ENCODE measurements at places on chromosomes 7 and 10.

DNA sequence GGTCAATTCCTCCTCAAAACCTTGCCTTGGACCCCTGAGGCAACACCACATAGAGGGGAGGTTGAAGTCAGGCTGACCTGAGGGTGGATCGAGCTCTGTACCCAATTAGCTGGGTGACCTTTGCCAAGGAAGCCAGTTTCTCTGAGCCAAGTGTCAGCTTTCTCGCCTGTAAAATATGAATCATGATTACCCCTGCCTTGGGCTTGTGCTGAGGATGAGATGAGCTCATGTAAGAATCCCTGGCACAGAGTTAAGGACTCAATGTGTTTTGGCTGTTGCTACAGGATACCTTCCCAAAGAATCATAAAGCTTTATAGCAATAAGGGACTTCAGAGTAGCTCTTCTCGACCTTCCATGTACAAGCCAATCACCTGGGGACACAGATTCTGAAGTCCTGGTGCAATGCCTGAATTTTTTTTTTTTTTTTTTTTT lies 43.5 kb upstream of the CACUL1 start:
- no peak for DNase-seq

DNA sequence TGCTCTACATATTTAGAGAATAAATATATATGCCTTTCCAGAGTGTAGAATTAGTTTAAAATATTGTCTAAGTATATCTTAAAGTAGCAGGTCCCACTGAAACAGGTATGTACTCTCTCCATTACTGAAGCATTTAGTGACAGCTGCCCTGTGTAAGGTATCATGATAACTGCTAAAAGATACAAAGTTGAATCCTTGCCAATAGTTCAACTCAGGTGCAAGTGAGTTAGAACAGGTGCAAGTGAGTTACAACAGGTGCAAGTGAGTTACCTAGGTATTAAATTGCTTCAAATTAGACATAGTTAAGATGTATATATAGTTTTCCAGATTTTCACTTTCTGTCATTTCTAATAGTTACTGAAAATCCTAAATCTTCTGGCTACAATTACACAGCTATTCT lies 119.1 kb downstream of the CNOT4 start:
- no peak for DNase-seq

DNA sequence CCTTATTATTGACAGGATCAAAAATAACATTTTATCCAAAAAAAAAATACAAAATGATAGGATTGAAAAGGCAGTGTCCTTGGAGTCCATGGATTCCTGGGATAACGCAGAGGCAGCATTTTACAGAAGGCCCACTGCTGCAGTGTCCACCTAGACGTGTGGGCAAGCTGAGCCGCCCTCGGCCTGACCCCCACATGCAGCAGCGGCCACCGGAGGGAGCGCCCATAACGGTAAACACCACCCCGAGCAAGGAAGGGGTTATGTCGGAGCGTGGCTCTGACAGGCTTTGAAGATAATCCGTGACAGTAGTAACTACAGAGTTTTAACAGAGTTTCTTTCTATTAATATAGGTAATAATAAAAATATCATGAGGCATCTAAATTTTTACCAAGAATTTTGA lies 45.3 kb upstream of the PITRM1 start:
- DNase-seq = no peak

GRCh38 chr10:71849461-71849908 lies 1.6 kb downstream of the PSAP start:
- no peak for DNase-seq

- DNase-seq = no peak
Measured at GRCh38 chr7:51318886-51319579, 2.4 kb upstream of the COBL start.

GRCh38 chr7:131007439-131008330 lies 273.7 kb upstream of the KLF14 start:
- peak; percentile 70 for DNase-seq

- DNase-seq = no peak
Measured at GRCh38 chr10:77377678-77378352, 259.8 kb downstream of the KCNMA1 start.

DNA sequence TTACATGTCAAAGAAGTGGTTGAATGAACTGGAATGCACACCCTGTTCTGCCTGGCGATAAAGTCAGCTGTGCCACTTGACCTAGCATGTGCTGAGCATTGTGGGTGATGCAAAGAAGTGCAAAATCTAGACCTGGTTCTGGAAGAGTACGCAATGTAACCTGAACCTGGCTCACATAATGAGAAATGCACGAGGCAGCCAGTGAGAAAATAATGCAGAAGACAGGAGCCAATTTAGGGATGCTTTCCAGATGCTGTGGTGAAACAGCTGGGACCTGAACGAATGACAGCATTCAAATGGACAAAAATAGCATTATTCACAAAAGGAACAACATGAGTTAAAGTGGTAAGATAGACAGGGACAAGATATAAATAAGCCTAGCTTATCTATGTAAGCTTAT lies 402.6 kb downstream of the SORCS1 start:
- no peak for DNase-seq

GRCh38 chr10:3478153-3478552 lies 305.6 kb upstream of the PITRM1 start:
- DNase-seq = no peak

DNA sequence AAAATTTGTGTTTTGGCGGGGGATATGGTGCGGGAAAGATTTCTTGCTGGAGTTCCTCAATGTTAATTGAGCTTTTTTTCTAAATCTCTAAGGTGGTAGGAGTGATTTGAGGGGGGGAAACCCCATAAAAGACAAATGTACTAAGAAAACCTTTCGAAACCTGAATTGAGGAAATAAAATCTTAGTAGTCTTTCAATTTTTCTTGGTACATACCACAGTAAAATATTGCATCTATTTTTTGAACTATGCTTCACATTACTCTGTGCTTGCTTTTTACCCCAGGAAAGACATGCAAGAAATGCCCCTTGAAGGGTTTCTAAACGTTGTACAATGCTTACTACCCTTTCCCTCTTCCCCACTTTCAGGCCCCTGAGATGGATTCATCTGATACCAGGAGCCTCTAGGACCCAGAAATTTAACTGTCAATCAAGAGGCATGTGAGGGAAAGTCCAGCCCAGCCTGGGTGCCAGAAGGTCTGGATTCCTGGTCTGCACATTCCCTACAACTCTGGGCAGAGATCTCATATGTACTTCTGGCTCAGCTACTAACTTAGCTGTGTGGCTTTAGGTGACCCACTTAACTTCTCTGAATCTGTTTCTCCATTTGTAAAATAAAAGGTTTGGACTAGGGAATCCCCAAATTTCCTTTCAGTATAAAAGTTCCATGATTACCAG lies 5.8 kb upstream of the PDCD4 start:
- no peak for DNase-seq

- DNase-seq = peak; percentile 99
Measured at GRCh38 chr7:47571331-47572093, 10.4 kb downstream of the TNS3 start.

GRCh38 chr7:28919510-28919909 lies 38.6 kb downstream of the TRIL start:
- DNase-seq = no peak

- no peak for DNase-seq
Measured at GRCh38 chr10:55497893-55498499, 697.0 kb upstream of the PCDH15 start.

GRCh38 chr7:157711353-157711888 lies 374.6 kb downstream of the DNAJB6 start:
- no peak for DNase-seq

DNA sequence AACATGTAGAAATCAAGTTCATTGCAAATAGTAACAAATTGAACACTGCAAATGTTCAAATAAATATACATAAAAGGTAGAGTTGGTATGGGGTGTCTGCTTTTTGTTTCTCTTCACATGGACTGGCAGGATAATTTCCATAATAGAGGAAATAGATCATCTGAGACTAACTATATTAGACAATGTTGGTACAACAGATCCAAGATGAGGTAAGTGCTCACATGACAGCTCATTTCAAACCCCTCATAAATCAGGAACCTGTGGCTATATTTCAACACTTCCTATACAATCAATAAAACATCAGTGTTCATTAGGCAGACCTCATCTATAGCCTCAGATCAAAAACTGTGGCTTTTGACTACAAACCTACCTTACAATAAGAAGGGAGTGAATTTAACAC lies 469.1 kb downstream of the GRM8 start:
- DNase-seq = no peak

DNA sequence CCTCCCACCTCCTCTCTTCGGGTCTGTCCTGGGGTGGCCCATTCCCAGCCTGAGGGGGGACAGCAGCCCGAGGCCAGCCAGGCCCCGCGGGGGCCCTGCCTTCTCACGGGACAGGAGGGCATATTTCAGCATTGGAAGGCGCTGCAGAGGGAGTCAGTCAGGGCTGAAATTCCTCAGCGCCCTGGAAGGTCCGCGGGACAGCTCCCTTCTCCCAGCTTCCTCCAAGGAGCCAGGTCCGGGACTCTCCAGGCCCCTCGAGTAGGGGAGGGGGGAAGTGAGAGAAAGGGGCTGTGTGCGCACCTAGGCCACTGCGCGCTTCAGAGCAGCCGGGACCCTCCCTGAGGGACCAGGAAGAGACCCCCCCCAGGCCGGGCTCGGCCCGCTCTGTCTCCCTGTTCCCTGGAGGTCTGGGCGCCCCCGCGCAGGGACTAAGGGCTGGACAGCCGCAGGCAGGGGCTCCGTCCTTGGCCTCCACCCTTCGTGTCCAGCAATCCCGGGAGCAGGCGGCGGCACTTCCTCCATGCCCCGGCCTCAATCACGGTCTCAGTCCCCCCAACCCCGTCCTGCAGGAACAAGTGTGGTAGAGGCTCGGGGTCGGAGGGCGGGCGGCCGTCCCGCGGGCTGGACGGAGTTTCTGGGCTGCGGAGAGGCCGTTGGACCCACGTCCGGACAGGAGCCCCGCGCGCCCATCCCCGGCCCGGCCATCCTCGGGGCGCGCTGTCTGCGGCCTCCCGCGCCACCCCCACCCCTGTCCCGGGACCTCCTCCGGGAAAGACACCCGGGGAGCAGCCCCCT lies 6.0 kb upstream of the ELFN1 start:
- peak; percentile 4 for DNase-seq

DNA sequence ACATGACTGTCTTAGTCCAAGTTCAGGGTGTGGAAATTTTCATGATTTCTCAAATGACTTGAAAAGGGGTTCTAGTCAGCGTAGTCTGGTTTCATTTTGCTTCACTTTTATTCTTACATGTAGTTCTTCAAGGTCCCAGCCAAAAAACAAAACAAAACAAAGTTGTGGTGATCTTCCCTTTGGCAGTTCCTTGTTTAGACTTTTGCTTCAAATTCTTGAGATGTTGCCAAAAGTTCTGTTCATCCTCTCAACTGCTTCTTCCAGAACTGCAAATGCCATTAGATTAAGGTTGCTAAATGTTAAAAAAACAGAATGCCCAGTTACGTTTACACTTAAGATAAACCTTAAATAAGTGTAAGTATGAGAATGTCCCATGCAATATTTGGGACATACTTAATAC lies 370.8 kb upstream of the LRRTM3 start:
- no peak for DNase-seq

DNA sequence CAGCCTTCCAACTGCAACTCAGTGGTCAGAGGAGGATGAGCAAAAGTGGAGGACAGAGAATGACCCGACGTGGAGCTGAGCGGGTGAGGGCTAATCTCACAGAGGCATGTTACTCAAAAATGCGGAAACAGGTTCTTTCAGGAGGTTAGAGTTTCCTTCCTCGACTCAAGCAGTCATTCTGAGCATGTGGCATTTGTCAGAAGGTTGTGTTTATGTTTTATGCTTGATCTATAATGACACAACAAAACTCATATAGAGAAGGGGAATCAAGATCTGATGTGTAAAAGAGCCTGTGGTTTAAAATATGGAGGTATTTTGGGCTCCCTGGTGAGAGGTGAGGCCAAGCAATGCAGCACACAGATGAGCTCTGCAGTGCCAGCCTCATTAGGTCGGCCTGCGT lies 311.4 kb downstream of the ADARB2 start:
- no peak for DNase-seq

DNA sequence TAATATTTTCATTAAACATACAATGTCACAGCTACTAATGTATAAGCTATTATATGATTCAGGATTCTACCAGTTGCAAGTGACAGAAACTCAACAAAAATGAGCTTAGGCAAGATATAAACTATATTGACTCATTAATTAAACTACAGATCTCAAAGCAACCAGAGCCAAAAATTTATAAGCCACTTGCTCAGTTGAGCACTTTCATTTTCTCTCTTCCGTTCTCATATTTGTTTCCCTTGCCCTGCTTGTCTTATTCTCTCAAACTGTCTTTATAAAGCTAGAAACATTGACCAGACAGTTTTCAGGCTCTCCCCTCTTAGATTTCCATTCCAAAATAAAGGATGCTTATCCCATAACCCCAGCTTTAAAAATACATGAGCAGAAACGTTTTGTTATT lies 60.2 kb upstream of the DGKB start:
- DNase-seq = no peak

DNA sequence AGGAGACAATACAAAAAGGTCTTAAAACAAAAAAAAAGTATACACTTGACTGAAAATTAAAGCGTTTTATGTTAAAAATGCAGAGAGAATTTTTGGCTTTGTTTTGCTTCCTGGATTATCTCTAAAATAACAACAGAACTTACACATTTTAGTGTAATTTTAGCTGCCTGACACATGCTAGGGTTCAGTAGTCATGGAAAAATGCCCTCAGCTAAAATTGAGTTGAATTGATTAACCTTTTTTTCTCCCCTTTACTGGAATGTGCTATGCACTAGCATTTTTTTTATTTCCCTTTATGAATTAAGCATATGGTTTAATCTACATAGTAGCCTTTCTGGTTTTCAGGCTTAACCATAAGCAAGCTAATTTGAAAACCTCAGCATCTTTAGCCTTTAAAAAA lies 89.9 kb downstream of the ZNF277 start:
- no peak for DNase-seq

DNA sequence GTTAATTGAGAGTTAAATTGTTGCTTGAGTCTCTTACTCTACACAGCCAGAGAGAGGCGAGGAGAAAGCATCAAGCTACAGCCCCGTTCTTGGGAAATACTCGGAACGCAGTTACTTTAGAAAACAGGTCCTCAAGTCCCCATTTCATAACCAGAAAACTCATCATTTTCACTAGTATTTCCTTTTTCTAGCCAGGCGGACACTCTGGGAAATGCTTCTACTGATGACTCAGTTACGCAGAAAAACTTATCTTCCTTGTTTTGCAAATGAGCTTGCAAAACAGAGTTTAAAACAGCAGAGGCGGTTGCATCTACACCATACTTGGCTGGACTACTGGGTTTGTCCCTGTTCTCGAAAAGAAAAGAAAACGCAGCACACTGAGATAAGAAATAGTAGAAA lies 111.4 kb upstream of the FGFR2 start:
- no peak for DNase-seq

DNA sequence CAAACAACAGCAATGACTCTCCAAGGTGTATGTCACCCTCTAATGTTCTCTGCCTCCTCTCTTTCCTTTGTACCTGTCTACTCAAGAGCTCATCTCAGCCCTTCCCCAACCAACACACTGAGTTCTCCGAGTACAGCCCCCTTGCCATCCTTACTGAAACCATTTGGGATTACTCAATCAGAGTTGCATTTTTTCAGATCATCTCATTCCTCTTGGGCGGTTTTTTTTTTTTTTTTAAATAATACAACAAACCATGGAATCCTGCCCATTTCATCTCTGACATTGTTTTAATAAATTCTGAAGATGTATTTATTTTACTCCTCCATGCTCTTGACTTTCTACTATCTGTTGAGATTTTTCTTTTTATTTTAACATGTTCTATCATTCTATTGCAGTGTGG lies 4.2 kb upstream of the CREB3L2 start:
- no peak for DNase-seq

All from adrenal gland (tissue), 19 donors.